EL (cell line): ENCODE measurements at places on chromosomes 1 and 21.

- no peak for DNase-seq
Measured at GRCh38 chr1:117189726-117190125, 21.0 kb downstream of the VTCN1 start.

GRCh38 chr21:46350571-46350970, 26.6 kb downstream of the PCNT start:
- no peak for DNase-seq

- DNase-seq, result no peak
Measured at GRCh38 chr1:223417444-223417843, 24.2 kb downstream of the CCDC185 start.

DNA sequence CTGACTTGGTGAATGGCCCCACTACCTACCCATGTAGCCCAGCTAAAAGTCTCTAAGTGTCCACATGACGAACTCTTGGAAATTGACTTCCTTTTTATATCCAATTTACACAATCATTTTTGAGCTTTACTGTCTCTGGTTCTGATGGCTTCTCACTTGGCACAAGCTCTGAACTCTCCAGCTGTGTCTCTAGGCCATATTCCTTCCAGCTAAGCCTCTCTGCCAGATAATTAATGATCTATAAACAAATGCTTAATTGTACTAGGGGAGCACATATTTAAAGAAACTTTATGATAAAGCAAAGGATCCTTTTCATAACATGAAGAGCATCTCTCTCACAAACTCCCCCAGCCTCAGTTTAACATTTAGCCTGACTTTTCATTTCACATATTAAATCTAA, 16.3 kb upstream of the BEND5 start:
- DNase-seq, result no peak

- no peak for DNase-seq
Measured at GRCh38 chr1:213512316-213512715, 461.3 kb downstream of the RPS6KC1 start.

DNA sequence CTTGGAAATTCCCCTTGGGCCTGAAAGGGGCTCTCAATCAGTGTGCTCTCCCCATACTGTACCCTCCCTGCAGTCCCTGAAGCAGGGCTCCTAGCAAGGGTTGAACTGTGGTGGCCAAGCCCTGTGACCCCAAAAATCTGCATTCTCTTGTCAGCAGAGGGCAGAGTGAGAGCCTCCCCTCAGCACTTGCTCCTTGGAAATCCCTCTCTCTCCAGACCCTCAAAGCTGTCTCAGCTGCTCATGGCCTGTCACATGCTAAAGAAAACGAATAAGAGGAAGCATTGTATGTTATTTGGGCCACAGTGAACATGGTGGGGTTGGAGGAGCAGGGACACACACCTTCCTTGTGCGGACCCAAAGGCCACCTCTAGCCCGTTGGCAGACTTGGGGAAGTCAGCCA, 47.2 kb upstream of the SYNC start:
- no peak for DNase-seq

- peak; percentile 47 for DNase-seq
Measured at GRCh38 chr1:7290971-7291970, 479.8 kb upstream of the VAMP3 start.

- no peak for DNase-seq
Measured at GRCh38 chr1:156009404-156009803, 11.3 kb downstream of the SSR2 start.

GRCh38 chr1:67371043-67371442, 59.2 kb downstream of the SERBP1 start:
- DNase-seq, result no peak

DNA sequence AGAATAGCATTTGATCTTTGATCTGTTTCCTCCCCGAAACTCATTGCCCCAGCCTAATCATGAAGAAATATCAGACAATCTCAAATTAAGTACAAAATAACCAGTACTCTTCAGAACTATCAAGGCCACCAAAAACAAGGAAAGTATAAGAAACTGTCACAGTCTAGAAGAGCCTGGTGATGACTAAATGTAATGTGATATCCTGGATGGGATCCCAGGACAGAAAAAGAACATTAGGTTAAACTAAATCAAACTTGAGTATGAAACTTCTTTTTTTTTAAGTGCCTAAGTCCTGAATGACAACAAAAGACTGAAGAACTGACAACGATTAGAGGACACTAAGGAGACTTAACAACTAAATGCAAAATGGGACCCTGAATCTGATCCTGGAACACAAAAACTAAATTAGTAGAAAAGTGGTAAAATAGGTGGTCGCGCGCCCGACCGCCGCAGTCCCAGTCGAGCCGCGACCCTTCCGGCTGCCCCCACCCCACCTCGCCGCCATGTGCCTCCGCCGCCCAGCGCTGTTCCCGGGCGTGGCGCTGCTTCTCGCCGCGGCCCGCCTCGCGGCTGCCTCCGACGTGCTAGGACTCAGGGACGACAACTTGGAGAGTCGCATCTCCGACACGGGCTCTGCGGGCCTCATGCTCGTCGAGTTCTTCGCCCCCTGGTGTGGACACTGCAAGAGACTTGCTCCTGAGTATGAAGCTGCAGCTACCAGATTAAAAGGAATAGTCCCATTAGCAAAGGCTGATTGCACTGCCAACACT, 5.5 kb upstream of the PRKAB2 start:
- DNase-seq, result peak; percentile 37
